ENCODE measurements at places on chromosomes 7 and 10.

GRCh38 chr10:19745672-19746071 is 70.6 kb upstream of the PLXDC2 start:
- no peak for DNase-seq

DNA sequence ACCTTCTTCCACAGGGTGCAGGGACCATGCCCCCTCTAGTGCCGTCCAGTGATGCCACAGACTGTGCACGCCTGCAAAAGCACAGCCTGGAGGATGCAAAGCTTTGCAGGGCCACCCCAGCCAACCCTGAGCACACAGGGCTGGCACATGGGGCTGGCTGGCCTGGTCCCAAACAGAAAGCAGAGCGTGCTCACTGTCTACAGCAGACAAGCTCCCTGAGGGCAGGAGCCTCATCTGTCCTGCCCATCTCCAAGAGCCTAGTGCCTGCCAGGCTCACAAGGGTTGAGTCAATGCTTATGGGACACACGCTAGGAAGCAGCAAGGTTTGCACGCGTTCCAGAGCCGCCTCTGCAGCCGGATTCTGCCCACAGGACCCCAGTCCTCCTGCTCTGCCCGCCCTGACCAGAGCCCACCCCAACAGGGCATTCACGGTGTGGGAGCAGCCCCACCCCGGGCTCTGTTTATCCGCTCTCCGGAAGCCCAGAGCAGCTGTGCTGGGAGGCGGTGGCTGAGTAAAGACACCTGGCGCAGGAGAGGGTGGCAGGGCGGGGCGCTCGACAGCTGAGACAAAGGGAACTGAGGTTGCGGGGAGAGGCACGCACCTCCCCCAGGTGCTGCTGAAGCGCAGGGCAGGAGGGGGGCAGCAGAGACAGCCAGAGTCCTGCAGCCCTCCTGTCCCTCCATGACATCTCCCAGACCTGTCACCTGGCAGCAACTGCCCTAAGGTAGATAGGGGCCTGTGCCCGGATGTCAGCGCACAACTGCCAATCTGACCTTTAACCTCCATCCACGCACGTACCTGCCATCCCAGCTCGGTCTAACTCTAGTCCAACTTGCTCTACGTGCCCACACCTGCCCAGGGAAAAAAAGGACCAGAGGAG is 4.3 kb downstream of the KCNH2 start:
- peak; percentile 14 for DNase-seq

DNA sequence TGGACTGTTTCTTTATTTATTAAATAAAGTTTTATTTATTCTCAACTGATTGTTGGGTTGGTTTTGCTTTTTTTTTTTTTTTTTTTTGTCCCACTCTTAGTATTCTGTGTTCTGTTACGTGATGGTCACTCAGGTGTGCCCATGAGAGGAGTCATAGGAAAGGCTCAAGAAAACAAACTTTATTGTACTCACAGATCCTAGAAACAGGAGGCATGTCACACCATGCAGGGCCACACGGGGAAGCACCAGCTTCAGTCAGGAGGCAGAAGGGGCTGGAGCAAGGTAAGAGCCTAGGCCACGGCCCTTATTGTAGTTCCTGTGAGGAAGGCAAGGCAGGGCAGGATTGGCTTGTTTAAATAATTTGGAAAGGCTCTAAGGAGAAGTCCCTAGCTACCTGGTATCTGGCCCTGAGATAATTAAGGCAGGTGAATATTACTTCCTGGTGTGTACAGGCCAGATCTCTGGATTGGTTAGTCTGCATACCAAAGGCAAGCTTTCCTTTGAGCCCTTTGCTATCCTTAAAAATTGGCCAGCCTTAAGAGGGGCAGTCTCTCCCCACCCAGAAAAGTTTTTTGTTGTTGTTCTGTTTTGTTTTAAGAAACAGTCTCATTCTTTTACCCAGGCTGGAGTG is 8.3 kb downstream of the ATOH7 start:
- peak; percentile 15 for DNase-seq

GRCh38 chr7:150830937-150831336 is 21.4 kb upstream of the AOC1 start:
- peak; percentile 25 for DNase-seq

DNA sequence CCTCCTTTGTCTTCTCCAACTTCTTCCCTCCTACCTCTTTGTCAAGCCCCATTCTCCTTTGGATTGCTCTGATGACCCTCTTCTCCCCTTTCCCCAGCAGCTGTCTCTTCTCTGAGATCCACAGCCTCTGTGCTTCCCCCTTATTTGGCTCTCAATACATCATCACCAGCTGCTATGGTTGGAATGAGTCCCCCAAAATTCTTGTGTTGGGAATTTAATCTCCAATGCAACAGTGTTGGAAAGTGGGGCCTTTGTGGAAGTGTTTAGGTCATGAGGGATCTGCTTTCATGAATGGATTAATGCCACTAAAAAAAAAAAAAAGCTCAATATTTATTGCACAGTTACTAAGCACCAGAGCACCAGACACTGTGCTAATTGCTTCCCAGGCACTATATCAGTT is 39.2 kb upstream of the FRMD4A start:
- DNase-seq = peak; percentile 38

GRCh38 chr7:157459966-157460365 is 123.2 kb downstream of the DNAJB6 start:
- DNase-seq = no peak

DNA sequence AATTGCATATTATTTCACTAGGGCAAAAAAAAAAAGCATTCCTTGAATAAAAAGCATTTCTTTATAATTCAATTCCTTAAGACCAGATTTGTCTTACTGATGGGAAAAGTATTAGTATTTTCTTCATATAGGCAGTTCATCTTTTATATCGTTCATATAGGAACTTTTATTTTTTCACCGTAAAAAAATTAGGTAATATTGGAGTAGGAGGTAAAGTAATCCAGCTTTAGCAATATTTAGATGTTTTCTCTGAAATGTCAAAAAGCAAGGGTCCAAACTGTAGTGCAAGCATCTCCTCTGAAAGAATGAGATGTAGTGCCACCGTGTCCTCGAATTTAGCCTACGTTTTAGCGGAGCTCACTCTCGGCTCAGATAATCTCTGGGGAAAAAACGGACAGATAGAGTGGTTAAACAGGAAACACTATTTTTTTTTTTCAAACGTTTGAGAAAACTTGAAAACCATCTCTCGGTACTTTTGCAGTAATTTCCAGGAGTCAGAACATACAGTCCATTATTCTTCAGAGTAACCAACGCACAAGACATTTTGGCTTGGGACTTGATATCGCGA is 5.5 kb upstream of the SPAG6 start:
- DNase-seq = no peak

DNA sequence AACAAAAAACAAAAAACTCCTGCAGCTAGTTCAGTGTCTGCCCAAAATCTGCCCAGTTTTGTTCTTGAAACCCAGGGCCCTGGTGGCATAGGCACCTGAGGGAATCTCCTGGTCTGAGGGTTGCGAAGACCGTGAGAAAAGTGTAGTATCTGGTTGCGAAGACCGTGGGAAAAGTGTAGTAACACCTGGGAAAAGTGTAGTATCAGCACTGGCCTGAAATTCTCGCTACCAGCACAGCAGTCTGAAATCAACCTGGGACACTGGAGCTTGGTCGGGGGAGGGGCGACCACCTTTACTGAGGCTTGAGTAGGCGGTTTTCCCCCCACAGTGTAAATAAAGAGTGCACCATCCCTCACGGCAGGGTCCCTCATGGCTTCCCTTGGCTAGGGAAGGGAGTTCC is 82.5 kb upstream of the SP4 start:
- DNase-seq = no peak

GRCh38 chr7:14858410-14858809 is 44.1 kb downstream of the DGKB start:
- DNase-seq = no peak

DNA sequence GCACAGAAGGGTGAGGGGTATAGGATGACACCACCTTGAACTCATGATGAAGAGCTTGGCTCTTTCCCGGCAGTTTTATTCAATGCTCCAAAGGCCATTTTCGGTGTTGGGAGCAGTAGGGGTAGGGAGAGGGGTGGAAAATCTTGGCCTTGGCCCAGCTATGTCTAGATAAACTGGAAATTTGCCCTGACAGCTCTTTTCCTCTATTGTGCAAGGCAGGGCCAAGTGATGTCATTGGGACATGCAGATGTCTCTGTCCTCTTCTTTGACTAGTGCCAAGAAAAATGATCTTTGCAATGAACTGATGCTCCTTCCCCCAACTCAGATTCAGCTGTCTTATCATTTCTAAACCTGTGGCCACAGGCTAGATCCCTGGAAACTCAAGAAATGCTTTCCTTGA is 27.7 kb upstream of the PRKCQ start:
- peak; percentile 39 for DNase-seq
